Esophagus mucosa (tissue), 1 donor: ENCODE measurements at places on chromosomes 1 and 21.
A peak's percentile ranks its signal among the peaks of the same experiment; 100 is the strongest.

- ATAC-seq = no peak
Observed at GRCh38 chr1:68433395-68433794, 16.4 kb downstream of the RPE65 start.

GRCh38 chr1:182603646-182604174 lies 479 bp downstream of the RGS16 start:
- no peak for ATAC-seq

- peak; percentile 92 for ATAC-seq
Observed at GRCh38 chr21:35438643-35439404, 389.7 kb upstream of the RUNX1 start.

- peak; percentile 8 for ATAC-seq
Observed at GRCh38 chr1:225919906-225920305, 4.1 kb downstream of the PYCR2 start.

DNA sequence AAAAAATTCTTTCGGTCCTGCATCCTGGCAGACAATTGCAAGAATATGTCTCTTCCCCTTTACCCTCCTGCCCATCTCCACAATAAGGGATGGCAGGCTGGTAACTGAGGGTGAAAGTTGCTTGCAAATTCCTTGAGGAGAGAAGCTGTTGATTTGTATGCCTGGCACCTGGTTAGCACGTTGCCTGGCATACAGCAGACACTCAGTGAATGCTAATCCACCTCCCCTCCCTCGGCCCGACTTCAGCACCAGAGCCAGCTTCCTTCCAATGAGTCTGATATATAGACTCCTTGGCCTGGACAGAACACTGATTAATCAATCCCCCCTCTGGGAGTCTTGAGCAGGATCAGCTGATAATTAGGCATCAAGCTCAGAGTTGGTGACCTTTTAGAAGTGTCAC lies 39.1 kb downstream of the KCNC4 start:
- ATAC-seq = no peak

- no peak for ATAC-seq
Observed at GRCh38 chr1:35650416-35650815, 9.1 kb upstream of the PSMB2 start.

DNA sequence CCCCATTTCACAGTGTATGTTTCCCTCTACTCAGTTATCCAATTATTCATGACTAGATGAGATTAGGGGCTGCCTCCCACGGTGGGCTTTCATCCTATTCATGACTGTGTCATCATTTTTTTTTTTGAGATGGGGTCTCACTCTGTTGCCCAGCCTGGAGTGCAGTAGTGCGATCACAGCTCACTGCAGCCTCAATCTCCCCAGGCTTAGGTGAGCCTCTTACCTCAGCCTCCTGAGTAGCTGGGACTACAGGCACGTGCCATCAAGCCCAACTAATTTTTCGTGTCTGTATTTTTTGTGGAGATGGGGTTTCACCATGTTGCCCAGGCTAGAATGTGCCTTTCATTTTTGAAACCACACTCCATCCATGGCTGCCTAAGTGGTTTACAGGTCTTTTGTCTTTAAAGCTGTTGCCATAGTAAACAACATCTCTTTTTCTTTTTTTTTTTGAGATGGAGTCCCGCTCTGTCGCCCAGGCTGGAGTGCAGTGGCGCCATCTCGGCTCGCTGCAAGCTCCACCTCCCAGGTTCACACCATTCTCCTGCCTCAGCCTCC lies 60.0 kb downstream of the PIK3CD start:
- no peak for ATAC-seq

DNA sequence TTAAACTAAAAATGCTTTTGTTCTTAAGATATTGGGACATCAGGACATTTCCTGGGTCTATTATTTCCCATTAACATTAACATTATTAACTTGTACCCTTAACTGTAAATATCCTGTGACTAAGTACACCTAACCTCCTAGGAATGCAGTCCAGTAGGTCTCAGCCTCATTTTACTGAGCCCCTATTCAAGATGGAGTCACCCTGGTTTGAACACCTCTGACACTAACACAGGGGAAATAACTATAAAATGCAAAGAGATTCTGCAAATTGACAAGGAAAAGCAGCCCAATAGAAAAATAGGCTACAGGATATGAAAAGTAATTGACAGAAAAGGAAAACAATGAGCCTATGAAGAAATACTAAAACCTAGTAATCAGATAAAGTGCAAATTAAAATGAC lies 11.6 kb upstream of the NCMAP start:
- ATAC-seq = no peak

DNA sequence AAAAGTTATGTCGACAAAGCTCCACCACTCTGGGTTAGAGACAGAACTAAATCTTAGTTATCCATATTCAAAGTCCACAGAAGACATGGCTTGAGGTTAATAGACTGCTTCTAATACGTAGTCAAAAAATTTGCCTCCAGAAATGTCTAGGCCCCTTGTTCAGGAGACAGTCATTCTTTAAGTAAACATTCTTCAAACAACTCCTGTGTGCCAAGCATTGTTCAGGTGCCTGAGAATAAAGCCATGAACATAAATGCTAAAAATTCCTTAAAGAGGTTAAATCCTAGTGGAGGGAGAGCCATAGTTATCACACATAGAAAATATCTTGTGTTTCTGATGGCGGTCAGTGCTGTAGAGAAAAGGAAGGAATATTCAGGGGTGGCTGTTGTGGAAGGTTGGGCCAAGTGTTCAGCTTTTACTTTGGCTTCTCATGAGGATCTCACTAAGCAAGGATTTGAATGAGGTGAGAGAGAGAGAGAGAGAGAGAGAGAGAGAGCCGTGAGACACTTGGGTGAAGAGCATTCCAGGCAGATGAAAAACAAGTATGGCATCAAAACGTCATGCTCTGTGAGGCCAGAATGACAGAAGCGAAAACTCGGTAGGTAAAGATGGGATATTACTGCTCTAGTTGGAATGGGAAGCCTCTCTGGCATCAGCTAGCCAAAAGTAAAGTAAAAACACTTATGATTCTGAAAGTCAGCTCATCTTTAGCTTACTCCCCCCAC lies 187.1 kb downstream of the GREM2 start:
- no peak for ATAC-seq

- ATAC-seq = peak; percentile 18
Observed at GRCh38 chr1:94063379-94063778, 57.6 kb downstream of the ABCA4 start.

- no peak for ATAC-seq
Observed at GRCh38 chr1:226029093-226029496, 30.0 kb upstream of the SDE2 start.

DNA sequence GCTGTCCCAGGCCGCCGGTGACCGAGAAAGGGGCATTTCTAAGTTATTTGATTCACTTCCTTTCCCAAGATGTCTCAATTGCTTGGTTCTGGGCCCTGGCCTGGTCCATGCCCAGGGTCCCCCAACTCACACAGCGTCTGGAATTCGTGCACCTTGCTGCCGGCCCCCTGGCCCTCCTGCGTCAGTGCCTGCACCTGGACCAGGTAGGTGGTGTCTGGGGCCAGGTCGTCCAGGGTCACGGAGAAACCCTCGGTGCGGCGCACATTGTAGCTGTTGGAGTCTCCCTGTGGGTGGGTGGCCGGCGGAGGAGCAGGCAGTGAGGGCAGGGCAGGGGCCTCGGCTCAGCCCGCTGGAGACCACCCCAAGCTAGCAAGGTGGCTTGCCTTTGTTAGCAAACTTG lies 21.0 kb downstream of the EPHA2 start:
- no peak for ATAC-seq

GRCh38 chr1:234315091-234315541 lies 58.1 kb upstream of the COA6 start:
- ATAC-seq = peak; percentile 81

GRCh38 chr1:198655459-198656121 lies 16.8 kb downstream of the PTPRC start:
- ATAC-seq = no peak

DNA sequence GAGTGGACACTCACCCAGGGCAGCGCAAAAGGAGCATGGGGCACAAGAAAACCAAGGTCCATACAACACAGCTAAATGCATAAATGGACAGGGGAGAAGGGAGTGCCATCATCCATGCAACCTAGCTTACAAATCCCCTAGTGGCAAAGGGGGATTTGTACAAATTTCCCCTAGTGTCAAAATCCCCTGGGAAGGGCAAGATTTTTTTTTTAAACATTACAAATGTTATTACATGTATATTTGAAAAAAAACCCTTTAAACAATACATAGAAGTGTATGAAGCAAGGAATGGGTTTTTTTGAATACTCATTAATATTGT lies 89.6 kb upstream of the IVNS1ABP start:
- ATAC-seq = no peak

DNA sequence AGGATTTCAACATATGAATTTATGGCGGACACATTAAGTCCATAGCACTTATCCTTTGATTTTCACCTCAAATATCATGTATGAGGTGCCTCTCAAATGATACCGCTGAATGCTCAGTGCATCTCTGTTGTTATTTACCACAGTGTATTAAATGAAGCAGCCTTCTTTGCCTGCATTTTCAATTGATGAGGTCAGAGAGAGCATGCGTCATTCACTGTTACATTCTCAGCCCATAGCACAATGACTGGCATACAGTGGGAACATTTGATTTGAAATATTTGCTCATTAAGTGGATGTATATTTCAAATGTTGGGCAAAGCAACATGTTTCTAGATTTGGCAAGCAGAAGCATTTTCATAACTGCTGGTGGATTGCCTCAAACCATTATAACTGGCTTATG lies 45.7 kb downstream of the LRRC7 start:
- no peak for ATAC-seq

GRCh38 chr1:199202331-199202730 lies 563.5 kb downstream of the PTPRC start:
- no peak for ATAC-seq

DNA sequence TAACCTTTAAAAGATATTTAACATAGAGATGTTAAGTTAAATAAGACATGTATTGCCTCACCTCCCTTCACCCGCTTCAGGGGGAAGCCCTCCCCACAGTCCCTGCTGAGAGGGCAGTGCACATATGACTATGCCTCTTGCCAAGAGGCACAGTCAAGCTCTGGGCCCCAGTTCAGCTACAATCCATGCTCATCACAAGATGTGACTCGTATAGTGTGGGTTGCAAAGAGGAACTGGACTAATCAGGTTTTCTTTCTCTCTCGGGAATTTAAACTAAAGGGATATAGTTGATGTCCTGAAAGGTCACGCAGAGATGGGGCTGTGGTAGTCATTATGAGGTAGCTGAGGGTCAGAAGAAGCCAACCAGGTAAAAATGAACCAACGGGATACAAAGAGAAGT lies 35.6 kb downstream of the LYST start:
- ATAC-seq = peak; percentile 58

- ATAC-seq = no peak
Observed at GRCh38 chr1:240092301-240093119, 827 bp downstream of the FMN2 start.
